A549 treated with CORT108297 at 1 μM for 4 hours (cell line): ENCODE measurements at places on chromosomes 3 and 15. TPM values are rescaled to one million over a fixed set of nuclear protein-coding genes. Genes with fewer than 3 reads are reported as not detected.

The TFDP2 gene
- total RNA-seq: 13.5 to 18.8 TPM (median 16.2 TPM) in 5 replicates

The B2M gene
- 399 to 485 TPM (median 437 TPM) in 5 replicates for total RNA-seq

The SLC28A2 gene
- not detected in 5 replicates for total RNA-seq

The REC114 gene
- total RNA-seq: 0.17 TPM in 1 of 5 replicates, not detected in the others

The CADPS gene
- not detected in 5 replicates for total RNA-seq

The SLC24A5 gene
- not detected in 5 replicates for total RNA-seq

The INSYN1 gene
- 1.3 to 1.8 TPM (median 1.5 TPM) in 5 replicates for total RNA-seq

The GP9 gene
- not detected in 5 replicates for total RNA-seq

The PLSCR2 gene
- total RNA-seq: not detected in 5 replicates

The PGBD4 gene
- total RNA-seq: 1.2 to 1.6 TPM (median 1.5 TPM) in 5 replicates

The KNG1 gene
- 0.07 TPM in 1 of 5 replicates, not detected in the others for total RNA-seq

The EIF2A gene
- total RNA-seq: 62.1 to 101 TPM (median 70.4 TPM) in 5 replicates

The XCR1 gene
- total RNA-seq: not detected in 5 replicates

The CATSPER2 gene
- total RNA-seq: 0.49 to 1.8 TPM (median 0.81 TPM) in 5 replicates

The DUOXA2 gene
- total RNA-seq: not detected in 5 replicates
